Activated CD8-positive, alpha-beta T cell treated with anti-CD3 and anti-CD28 coated beads for 36 hours (primary cell): ENCODE measurements at places on chromosomes 11 and 22. TPM values are rescaled to one million over a fixed set of nuclear protein-coding genes. Genes with fewer than 3 reads are reported as not detected.

- H3K27me3 ChIP-seq = no peaks in the 10 kb centered on the region
- H3K4me1 ChIP-seq = peaks cover 10% of the 10 kb centered on the region
- H3K36me3 ChIP-seq = peaks cover 17% of the 10 kb centered on the region
Observed at GRCh38 chr22:49958366-49958921, 2.1 kb upstream of the PIM3 start.

DNA sequence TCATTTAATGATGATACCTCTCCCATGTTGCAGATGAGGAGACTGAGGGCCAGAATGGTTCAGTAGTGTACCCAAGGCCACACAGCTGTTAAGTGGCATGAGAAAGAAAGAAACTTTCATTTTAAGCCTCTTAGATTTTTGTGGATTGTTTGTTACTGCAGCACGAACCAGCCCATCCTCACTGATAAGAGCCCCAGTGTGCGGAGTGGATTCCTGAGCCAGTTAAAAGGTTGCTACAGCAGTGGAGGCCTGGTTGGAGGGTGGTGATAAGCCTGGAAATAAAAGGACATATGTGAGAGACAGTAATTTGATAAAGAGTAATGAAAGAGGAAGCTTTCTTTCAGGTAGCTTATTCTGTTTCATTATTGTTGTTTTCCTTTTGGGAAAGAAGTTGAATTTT lies 89.0 kb downstream of the ATXN10 start:
- DNase-seq = no peak
- peaks cover 11% of the 10 kb centered on the region for H3K36me3 ChIP-seq
- H3K27me3 ChIP-seq = no peaks in the 10 kb centered on the region
- no peak overlapping the region for H3K4me3 ChIP-seq
- peaks cover 2% of the 10 kb centered on the region for H3K4me1 ChIP-seq

GRCh38 chr22:37501610-37502341 lies 15.6 kb upstream of the MFNG start:
- H3K27ac ChIP-seq = no peak overlapping the region
- H3K36me3 ChIP-seq = no peaks in the 10 kb centered on the region

DNA sequence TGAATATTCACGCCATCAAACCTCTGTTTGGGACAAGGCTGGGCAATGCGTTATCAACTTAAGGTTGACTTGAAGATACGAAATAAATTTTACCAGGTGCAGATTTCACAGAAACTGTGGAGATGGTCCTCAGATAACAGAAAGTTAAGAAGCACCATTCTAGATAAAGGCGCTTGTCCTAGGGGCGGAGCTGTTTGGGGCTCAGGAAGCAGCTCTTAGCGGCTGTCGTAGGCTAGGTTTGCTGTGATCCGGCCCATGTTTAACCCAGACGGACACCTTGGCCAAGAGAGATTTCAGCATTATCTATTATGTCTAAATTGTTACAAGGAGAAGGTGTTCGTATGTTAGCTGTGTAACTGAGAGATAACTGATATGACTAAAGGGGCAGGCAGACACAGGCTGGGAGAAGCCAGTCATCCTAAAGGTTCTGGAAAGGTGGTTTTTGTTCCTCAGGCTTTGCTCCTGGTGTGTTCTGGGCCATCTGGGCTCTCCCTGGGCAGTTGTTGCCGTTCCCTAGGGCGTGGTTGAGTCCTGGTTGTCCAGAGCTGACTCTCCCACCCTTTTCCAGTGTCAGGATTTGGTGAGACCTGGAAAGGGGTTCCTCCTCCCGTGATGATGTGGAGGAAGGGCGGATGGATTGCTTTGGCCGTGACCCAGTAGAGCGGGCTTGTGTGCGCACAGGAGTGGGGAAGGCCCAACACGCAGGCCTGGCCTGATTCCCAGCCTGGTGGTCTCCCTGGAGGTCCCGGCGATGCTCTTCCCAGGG lies 25.8 kb downstream of the TPCN2 start:
- no peak overlapping the region for H3K4me3 ChIP-seq
- no peak for DNase-seq
- H3K4me1 ChIP-seq = peaks cover 3% of the 10 kb centered on the region

- no peaks in the 10 kb centered on the region for H3K27me3 ChIP-seq
- no peaks in the 10 kb centered on the region for H3K4me1 ChIP-seq
- peaks cover 12% of the 10 kb centered on the region for H3K36me3 ChIP-seq
- no peak overlapping the region for H3K27ac ChIP-seq
- DNase-seq = no peak
Observed at GRCh38 chr11:47162426-47162825, 14.3 kb downstream of the ARFGAP2 start.

DNA sequence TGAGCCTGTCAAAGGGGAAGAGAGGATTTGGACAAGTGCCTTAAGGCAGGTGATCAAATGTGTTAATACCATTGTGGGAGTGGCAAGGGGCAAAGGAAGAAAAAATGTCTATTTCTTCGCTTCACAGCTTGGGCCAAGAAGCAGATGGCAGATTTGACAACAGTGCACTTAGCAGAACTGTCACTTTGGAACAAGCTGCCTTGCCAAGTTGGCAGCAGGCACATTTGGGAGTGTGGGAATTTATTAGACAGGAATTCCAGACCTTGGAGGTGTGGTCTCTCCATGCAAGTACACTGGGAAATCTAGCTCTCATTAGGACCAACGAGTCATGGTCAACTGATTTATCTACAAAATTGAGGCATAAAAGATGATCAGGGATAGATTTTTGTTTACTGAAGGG lies 265.1 kb downstream of the NELL1 start:
- H3K4me3 ChIP-seq = no peak overlapping the region
- no peaks in the 10 kb centered on the region for H3K27me3 ChIP-seq
- no peaks in the 10 kb centered on the region for H3K4me1 ChIP-seq
- H3K36me3 ChIP-seq = no peaks in the 10 kb centered on the region

- peaks cover 19% of the 10 kb centered on the region for H3K36me3 ChIP-seq
- H3K27ac ChIP-seq = peak overlapping the region; percentile 81
- H3K27me3 ChIP-seq = no peaks in the 10 kb centered on the region
- H3K4me1 ChIP-seq = peaks cover 32% of the 10 kb centered on the region
- no peak overlapping the region for H3K4me3 ChIP-seq
- no peak for DNase-seq
Observed at GRCh38 chr22:19843857-19844376, 10.8 kb downstream of the GNB1L start.

- H3K36me3 ChIP-seq = no peaks in the 10 kb centered on the region
- no peak for DNase-seq
- no peaks in the 10 kb centered on the region for H3K4me1 ChIP-seq
- H3K4me3 ChIP-seq = no peak overlapping the region
- no peak overlapping the region for H3K27ac ChIP-seq
Observed at GRCh38 chr11:19380375-19380774, 139.6 kb upstream of the E2F8 start.

- DNase-seq = no peak
- no peak overlapping the region for H3K4me3 ChIP-seq
- peaks cover 27% of the 10 kb centered on the region for H3K4me1 ChIP-seq
- no peak overlapping the region for H3K27ac ChIP-seq
- peaks cover 17% of the 10 kb centered on the region for H3K36me3 ChIP-seq
- no peaks in the 10 kb centered on the region for H3K27me3 ChIP-seq
Observed at GRCh38 chr11:95072948-95073347, 6.2 kb downstream of the SRSF8 start.

GRCh38 chr11:103322821-103323220 lies 213.6 kb downstream of the DYNC2H1 start:
- peaks cover 8% of the 10 kb centered on the region for H3K4me1 ChIP-seq
- no peak overlapping the region for H3K4me3 ChIP-seq
- no peaks in the 10 kb centered on the region for H3K27me3 ChIP-seq
- H3K36me3 ChIP-seq = no peaks in the 10 kb centered on the region
- H3K27ac ChIP-seq = no peak overlapping the region

DNA sequence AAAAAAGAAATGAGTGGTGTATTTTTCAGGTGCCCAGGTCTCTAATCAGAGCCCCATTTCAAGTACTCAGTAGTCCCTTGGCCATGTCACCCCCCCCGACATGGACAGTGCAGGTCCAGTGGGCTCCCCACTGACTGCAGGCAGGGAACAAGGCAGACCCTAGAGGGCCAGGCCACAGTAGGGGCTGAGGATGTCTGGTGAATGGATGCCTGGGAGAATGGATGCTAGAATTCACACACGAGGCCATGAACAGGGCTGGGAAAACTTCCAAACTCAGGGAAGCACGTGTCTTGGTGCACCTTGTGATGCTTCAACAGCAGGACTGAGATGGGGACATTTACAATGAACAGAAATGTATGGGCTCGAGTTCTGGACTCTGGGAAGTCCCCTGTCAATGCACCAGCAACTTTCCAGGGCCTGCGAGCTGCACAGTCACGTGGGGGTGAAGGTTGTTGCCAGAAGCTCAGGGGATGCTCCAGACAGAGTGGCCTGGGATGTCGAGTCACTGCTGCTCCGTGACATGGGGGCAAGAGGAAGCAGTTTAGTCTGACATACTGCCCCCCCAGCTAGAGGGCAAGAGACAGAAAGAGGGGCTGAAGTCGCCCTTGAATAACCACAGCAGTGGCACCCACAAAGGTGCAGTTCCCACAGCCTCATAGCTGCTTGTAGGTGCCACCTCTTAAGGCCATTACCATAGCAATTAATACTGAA lies 3.1 kb downstream of the APOBEC3G start:
- peak overlapping the region; percentile 47 for H3K27ac ChIP-seq
- peaks cover 58% of the 10 kb centered on the region for H3K4me1 ChIP-seq
- peak overlapping the region; percentile 37 for H3K4me3 ChIP-seq
- H3K27me3 ChIP-seq = no peaks in the 10 kb centered on the region
- peaks cover 37% of the 10 kb centered on the region for H3K36me3 ChIP-seq

GRCh38 chr11:123493349-123494063 lies 63.4 kb downstream of the GRAMD1B start:
- no peaks in the 10 kb centered on the region for H3K27me3 ChIP-seq
- H3K27ac ChIP-seq = no peak overlapping the region
- no peaks in the 10 kb centered on the region for H3K4me1 ChIP-seq
- H3K36me3 ChIP-seq = no peaks in the 10 kb centered on the region

GRCh38 chr22:41469218-41469851 lies 418 bp downstream of the ACO2 start:
- no peaks in the 10 kb centered on the region for H3K27me3 ChIP-seq
- DNase-seq = peak; percentile 59
- H3K36me3 ChIP-seq = peaks cover 43% of the 10 kb centered on the region
- peak overlapping the region; percentile 87 for H3K4me3 ChIP-seq
- H3K4me1 ChIP-seq = peaks cover 57% of the 10 kb centered on the region

GRCh38 chr22:19238900-19239299 lies 52.6 kb downstream of the CLTCL1 start:
- no peak for DNase-seq
- no peak overlapping the region for H3K27ac ChIP-seq
- H3K36me3 ChIP-seq = no peaks in the 10 kb centered on the region
- H3K4me3 ChIP-seq = no peak overlapping the region

- no peaks in the 10 kb centered on the region for H3K27me3 ChIP-seq
- H3K36me3 ChIP-seq = no peaks in the 10 kb centered on the region
- H3K4me3 ChIP-seq = no peak overlapping the region
- H3K4me1 ChIP-seq = no peaks in the 10 kb centered on the region
Observed at GRCh38 chr11:98979205-98979604, 41.5 kb upstream of the CNTN5 start.

SCGB1C1 gene
- total RNA-seq = not detected

PKNOX2 gene
- total RNA-seq = not detected

CNTF gene
- total RNA-seq = 2.4 TPM

OR52I1 gene
- total RNA-seq = not detected

GLYAT gene
- total RNA-seq = not detected

NEFH gene
- 7.5 TPM for total RNA-seq

ARFGAP3 gene
- total RNA-seq = 27.2 TPM

SERGEF gene
- 56.2 TPM for total RNA-seq

PRG2 gene
- 0.43 TPM for total RNA-seq

MMP12 gene
- not detected for total RNA-seq

CHRNA10 gene
- total RNA-seq = 0.58 TPM

TRIM66 gene
- total RNA-seq = 24.7 TPM

MMP7 gene
- not detected for total RNA-seq

APOL1 gene
- 17.1 TPM for total RNA-seq

C11orf42 gene
- not detected for total RNA-seq

PGA4 gene
- total RNA-seq = not detected
